ENCODE measurements at places on chromosomes 3 and 15.

- DNase-seq, result no peak
Measured at GRCh38 chr3:134426660-134427181, 52.5 kb upstream of the AMOTL2 start.

DNA sequence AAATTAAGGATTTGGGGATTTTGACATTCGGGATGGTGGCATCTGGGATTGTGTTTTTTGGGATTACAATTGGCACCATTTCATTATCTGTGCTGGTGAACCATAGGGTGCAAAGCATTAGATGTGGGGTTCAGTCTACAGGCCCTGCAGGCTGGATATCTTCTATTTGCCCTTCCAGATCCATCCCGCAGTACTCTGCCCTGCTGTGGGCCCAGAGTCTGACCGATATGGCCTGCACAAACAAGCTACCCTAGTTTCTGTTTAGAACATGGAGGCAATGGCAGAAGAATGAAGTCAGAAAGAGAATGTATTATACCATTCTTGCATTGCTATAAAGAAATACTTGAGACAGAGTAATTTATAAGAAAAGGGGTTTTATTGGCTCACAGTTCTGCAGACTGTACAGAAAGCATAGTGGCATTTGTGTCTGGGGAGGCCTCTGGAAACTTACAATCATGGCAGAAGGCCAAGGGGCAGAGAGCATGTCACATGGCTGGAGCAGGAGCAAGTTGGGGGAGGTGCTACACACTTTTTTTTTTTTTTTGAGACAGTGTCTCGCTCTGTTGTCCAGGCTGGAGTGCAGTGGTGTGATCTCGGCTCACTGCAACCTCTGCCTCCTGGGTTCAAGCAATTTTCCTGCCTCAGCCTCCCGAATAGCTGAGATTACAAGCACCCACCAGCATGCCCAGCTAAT is 93.7 kb downstream of the NCEH1 start:
- DNase-seq, result no peak

GRCh38 chr3:143875546-143875945 is 27.3 kb upstream of the SLC9A9 start:
- DNase-seq, result no peak

- no peak for DNase-seq
Measured at GRCh38 chr3:136294176-136294575, 44.0 kb downstream of the PCCB start.

- no peak for DNase-seq
Measured at GRCh38 chr3:94978084-94978483, 915.2 kb downstream of the NSUN3 start.

DNA sequence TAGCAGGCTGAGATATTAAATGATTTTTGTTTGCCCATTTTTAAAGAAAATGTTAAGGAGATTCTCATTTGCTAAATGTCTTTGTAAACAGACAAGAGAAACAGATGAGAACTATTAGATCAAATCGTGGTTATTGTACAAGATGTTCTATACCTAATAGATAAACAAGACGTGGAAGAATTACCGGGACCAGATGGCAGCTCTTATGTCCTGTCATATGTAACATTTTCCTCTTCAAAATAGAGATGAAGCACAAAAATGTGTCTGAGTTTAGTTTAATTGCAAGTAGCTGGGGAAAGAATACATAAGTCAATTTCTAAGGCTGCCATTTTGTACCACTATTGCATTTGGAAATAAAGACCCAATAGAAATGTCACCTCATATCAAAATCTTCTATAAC is 553.7 kb downstream of the TUSC7 start:
- DNase-seq, result no peak

- no peak for DNase-seq
Measured at GRCh38 chr15:50137330-50137761, 18.3 kb upstream of the ATP8B4 start.

DNA sequence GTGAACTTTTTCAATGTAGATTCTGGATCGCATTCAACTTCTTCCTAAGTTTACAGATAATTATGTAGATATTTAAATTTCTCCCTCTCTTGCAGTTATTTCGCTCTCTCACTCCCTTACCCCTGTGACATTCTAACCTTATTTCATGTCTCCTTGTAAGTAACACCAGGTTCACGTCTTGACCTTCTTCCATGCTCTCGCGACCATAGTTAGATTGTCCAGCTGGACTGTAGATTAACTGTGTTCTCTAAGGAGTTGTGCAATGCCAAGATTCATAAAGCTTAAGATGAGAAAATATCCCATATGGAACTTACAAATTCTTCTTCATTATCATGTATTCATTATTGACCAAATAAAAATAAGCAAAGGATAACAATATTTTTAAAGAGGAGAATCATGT is 430.5 kb downstream of the GABRG3 start:
- no peak for DNase-seq

DNA sequence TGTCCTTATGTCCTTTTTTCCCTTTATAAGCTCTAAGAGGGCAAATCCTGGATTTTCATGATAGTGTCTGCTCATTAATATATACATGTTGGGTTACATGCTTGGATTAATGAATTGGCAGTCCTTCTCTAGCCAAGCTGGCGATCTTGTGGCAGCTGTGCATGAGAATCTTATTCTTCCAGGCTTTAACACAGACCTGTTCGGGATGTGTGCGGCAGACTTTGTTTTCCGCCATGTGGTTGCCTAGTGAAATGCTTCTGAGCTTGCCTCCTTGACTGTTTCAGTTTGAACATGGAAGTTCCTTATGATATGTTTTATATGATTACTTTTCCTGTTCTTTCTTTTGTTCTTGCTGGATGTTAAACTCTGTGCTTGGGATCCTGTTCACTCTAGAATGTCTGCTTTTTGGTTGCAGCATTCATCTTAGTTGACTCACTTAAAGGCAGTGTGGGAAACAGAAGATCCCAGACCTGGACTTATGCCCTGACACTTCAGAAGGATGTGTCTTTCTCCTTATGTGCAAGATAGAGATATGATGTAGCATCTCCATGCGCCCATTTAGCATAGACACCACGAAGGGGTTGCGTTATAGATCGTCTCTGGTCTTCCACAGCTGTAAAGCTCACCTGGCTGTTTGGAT is 7.2 kb downstream of the CHCHD6 start:
- DNase-seq, result no peak

GRCh38 chr15:30940359-30940758 is 36.6 kb downstream of the FAN1 start:
- DNase-seq, result no peak

GRCh38 chr3:152272771-152273242 is 4.1 kb downstream of the MBNL1 start:
- DNase-seq, result no peak

- no peak for DNase-seq
Measured at GRCh38 chr3:128932516-128933212, 53.2 kb downstream of the ACAD9 start.

DNA sequence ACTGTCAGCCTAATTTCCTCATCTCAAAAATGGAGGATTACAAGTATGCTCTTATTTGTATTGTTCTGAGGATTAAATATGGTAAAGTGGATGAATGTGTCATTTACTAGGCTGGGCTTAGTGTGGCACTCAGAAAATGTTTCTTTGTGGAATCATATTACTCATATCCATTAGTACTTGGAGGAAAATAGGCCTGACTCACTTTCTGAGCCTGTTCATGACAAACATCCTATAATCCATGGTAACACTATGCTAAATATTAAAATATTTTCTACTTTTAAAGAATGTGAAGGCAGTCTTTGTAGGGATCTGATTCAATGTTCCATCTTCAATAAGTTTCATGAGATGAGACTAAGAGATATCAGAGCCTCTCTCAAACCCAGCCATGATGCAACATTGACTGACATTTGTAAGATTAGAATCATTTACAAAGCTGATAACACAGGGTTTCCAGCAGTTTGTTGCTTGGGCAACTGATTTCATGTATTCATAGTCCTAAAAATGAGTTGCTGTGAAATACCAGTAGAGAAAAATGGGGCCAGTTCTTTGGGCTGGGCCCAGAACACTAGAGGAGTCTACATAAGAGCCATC is 1048.5 kb downstream of the NTRK3 start:
- DNase-seq, result no peak

DNA sequence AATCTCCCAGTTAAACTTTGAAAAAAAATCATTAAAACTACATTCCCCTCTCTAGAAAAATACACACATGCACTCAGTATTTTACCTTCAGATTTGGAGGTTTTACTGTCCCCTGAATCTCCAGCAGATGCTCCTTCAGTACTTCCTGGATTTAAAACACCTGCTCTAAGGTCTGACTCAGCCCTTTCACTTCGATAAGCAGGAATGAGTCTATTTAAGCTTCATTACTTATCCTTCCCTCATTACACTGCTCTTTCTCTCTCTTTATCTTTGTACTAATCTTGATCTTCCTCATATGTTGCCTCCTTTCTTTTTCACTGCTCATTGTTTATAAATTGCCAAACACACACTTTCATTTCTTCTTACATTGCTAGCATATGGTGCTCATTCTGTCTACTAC is 443.9 kb downstream of the DIPK2A start:
- DNase-seq, result no peak

DNA sequence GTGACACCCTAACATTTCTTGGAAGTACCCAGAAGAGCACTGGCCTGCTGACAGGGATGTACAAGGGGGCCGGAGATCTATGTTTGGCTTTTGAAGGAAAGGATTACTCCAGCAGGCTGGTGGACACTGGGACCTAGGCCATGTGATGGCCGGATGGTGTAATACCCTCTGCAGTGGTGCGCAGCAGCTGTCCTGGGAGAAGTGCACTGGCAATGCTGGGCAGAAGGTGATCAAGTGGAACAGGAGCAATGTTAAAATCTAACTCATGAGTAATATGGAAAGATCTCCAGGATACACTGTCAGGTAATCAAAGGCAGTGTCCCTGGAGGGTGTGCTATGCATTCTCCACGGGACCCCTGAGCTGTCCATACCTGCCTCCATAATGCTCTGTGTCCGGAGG is 71.2 kb upstream of the POMGNT2 start:
- no peak for DNase-seq

- DNase-seq, result no peak
Measured at GRCh38 chr15:101709466-101709865, 14.8 kb downstream of the TARS3 start.

GRCh38 chr3:55333046-55333445 is 154.1 kb downstream of the WNT5A start:
- no peak for DNase-seq

DNA sequence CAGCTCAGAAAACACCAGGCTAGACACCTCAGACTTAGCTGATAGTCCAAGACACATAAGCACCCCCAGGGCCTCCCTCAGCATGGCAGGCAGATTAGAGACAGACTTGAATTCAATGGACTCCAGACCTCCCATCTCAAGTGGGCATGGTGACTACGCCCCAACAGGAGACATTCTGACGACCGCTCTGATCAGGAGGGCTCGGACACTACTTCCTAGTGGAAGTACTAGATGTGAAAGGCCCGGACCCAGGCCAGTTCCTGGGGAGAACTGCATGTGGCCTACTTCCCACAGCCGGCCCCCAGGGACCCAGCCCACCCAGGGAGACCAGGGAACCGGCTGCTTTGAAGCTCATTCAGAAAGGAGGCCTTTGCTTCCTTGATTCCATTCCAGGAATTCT is 16.9 kb downstream of the POC1A start:
- DNase-seq, result no peak

DNA sequence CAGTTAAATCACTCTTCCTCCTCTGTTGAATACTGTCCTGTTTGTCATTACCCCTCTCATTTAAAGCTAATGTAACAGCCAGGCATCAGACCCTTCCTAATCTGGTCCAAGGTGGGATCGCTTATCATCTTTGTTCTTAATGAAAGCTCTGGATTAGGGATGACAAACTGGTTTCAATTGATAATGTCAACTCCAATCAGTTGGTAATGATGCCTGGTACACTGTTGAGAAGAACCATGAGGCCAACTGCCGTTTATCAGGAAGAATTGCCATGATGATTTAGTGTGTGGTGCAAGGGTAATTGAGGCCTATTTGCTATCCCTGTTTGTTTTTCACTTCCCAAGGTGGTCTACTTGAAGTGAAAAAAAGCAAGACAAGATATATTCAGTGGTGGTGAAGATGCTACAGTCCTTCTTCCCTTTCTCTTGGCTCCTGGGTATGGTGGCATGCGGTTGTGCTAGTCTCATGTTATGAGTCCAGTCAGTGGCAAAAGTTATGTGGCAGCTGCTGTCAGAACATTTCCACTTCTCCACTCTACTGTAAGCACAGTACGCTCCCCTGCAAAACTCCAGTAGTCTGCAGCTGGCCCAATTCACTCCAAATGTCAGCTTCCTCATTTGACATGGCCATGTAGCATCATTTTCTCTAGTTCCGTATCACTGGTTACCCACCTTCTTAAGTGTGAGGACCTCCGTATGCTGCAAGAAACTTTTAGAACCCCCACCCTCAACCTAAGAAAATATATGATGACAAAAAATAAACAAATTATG is 72.5 kb downstream of the MORC1 start:
- DNase-seq, result no peak

DNA sequence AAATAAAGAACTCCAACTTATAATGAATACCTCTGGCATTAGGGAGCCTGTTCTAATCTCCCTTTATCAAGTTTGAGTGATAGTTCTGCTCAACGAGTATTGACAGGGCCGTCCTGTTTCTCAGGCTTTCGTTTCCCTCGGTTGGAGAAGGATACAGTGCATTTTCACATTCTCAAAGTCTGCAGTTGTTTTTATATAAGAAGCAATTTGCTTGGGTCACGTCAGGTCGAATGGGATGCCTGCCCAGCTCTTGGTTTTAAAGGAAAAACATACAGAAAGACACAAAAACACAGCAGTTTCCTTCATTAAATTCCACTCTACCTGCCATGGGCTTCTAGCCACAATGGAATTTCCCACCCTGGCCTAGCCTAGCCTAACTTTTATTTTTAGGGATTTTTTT is 366.3 kb downstream of the TIGIT start:
- DNase-seq, result no peak

- no peak for DNase-seq
Measured at GRCh38 chr15:44034933-44035624, 160.0 kb downstream of the FRMD5 start.

GRCh38 chr15:66997212-66997611 is 68.2 kb upstream of the SMAD3 start:
- DNase-seq, result no peak

- no peak for DNase-seq
Measured at GRCh38 chr3:107699682-107700081, 176.9 kb downstream of the BBX start.

DNA sequence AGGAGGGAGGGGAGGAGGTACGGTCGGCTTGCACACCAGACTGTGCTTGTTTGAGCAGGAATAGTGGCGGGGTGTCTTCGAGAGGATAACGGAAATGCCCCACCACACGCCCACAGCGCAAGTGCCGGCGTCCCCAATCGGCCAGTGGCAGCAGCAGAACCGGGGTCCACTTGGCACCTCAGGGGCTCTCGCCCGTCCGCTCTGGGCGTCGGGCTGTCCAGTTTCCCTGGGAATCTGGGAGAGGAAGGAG is 53.7 kb downstream of the CCDC54 start:
- DNase-seq, result no peak

DNA sequence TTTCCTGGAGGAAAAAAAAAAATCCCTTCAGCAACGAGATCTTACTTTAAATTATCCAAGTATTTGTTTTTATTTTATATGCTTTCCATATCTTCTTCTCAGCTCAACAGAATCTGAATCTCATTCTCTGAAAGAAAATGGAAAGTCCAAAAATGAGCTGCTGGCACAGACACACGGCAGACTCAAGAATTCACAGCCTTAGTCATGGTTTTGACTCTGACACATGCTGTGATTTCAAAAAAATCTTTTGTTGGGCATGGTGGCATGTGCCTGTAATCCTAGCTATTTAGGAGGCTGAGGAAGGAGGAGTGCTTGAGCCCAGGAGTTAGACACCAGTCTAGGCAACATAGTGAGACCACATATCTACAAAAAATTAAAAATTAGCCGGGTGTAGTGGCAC is 565.0 kb downstream of the MAGI1 start:
- DNase-seq, result no peak

GRCh38 chr15:25877681-25878080 is 14.6 kb upstream of the ATP10A start:
- DNase-seq, result no peak
